ENCODE measurements at places on chromosomes 1 and 21. TPM values are rescaled to one million over a fixed set of nuclear protein-coding genes. Genes with fewer than 3 reads are reported as not detected.

RSBN1 gene
- total RNA-seq: 29.6 TPM

PLA2G5 gene
- not detected for total RNA-seq

ATAD3B gene
- total RNA-seq: 53.7 TPM

GJC2 gene
- total RNA-seq: 0.70 TPM

SPRR2F gene
- not detected for total RNA-seq

TIE1 gene
- not detected for total RNA-seq

GRCh38 chr21:42236014-42236413, 17.1 kb downstream of the ABCG1 start:
- no peak for DNase-seq
- H3K4me1 ChIP-seq: peaks cover 84% of the 10 kb centered on the region
- peak overlapping the region; percentile 84 for H3K27ac ChIP-seq
- H3K4me3 ChIP-seq: no peak overlapping the region
- H3K27me3 ChIP-seq: no peaks in the 10 kb centered on the region
- H3K36me3 ChIP-seq: no peaks in the 10 kb centered on the region

DNA sequence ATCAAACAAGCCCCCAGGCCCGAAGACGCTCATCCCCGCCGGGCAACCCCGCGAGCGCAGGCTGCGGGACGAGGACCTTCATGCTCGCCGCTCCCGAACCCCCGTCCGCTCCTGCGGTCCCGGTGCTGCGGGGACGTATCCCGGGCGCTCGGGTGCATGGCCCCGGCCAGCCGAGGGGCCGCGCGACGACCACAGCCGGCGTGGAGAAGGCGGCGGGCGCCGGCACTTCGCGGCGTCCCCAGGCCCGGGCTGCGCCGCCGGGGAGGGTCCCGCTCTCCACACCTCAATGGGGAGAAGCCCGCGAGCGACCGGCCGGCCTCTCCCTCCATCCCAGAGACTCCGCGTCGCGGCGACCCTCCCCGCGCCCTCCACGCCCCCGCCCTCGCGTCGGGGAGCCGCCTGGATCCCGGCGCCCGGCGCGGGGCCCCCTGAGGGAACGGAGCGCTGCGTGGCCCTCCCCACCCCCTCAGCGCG, 401 bp downstream of the ERRFI1 start:
- H3K4me3 ChIP-seq: peak overlapping the region; percentile 36
- H3K27ac ChIP-seq: peak overlapping the region; percentile 49
- H3K27me3 ChIP-seq: peaks cover 7% of the 10 kb centered on the region
- H3K4me1 ChIP-seq: peaks cover 6% of the 10 kb centered on the region

- H3K4me3 ChIP-seq: peak overlapping the region; percentile 91
- DNase-seq: no peak
- no peaks in the 10 kb centered on the region for H3K36me3 ChIP-seq
- peaks cover 27% of the 10 kb centered on the region for H3K4me1 ChIP-seq
- H3K27ac ChIP-seq: peak overlapping the region; percentile 76
These were observed 741 bp downstream of the RGS2 start for GRCh38 chr1:192809307-192810252.

- H3K27me3 ChIP-seq: no peaks in the 10 kb centered on the region
- H3K4me1 ChIP-seq: no peaks in the 10 kb centered on the region
- H3K36me3 ChIP-seq: no peaks in the 10 kb centered on the region
- DNase-seq: no peak
- no peak overlapping the region for H3K27ac ChIP-seq
These were observed 609.1 kb upstream of the USP24 start for GRCh38 chr1:55824251-55824640.

DNA sequence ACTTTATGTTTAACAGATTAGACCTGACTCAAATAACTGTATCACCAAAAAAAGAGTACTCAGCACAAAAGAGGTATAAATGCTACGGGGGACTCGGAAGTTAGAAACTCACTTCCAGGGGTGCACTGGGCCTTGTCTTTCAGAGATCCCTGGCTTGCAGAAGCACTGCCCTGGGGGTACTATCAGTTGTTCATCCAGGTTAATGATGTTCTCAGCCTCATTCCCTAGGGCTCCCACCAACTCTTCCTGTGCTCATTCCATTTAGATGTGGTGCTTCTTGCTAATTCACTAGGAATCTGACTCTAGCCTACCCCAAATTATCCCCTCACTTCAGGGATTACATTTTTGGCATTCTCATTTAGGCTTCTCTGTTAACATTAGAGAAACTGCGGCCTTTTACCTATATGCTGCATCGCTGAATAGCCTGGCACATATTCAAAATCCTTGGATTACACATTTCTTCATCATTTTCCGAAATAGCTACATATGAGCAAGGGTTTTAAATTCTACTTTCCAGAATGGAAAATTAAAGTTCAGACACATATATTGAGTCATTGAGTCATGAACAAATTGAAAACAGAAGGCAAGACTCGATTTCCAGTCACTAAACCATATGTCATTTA, 338.5 kb downstream of the KCTD3 start:
- no peaks in the 10 kb centered on the region for H3K36me3 ChIP-seq
- H3K4me3 ChIP-seq: no peak overlapping the region
- no peak overlapping the region for H3K27ac ChIP-seq
- H3K27me3 ChIP-seq: no peaks in the 10 kb centered on the region
- DNase-seq: no peak
- H3K4me1 ChIP-seq: no peaks in the 10 kb centered on the region

- no peaks in the 10 kb centered on the region for H3K4me1 ChIP-seq
- H3K36me3 ChIP-seq: no peaks in the 10 kb centered on the region
- H3K4me3 ChIP-seq: no peak overlapping the region
These were observed 79.1 kb upstream of the ARTN start for GRCh38 chr1:43854473-43854872.

- no peaks in the 10 kb centered on the region for H3K36me3 ChIP-seq
- no peak for DNase-seq
- H3K4me3 ChIP-seq: no peak overlapping the region
These were observed 67.5 kb downstream of the TRIM11 start for GRCh38 chr1:228339059-228339704.

DNA sequence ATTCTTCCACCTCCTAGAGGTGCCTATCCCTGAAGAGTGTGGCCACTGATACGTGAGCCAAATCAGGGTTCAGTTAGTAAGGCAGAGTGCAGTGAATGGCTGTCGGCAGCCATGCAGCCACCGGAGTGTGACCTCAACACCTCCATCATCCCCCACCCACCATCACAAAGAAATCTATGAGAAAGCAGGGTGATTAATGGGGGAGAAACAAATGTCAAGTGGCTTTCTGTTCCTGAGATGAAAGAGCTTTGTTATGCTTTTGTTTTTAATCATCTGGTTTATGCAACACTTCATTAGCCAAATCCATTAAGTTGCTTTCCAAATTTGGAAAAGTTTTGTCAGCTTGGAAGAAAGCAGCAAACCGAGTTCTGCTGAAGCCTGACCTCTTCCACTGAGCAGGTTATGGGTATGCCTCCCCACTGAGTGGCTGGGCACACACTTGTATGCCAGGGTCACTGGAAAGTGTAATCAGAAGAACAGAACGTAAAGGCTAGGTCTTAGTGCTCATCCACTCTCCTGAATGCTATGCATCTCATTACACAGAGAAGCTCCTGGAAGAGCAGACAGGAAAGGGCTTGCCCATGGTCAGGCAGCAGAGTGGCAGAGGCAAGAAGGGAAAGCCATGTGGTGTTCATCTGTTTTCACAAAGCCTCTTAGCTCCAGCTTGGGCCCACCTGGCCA, 57.1 kb upstream of the ATP1B1 start:
- H3K27me3 ChIP-seq: no peaks in the 10 kb centered on the region
- peaks cover 16% of the 10 kb centered on the region for H3K4me1 ChIP-seq
- no peak overlapping the region for H3K27ac ChIP-seq
- DNase-seq: no peak
- no peak overlapping the region for H3K4me3 ChIP-seq

- no peak overlapping the region for H3K27ac ChIP-seq
- no peak overlapping the region for H3K4me3 ChIP-seq
- DNase-seq: no peak
- peaks cover 45% of the 10 kb centered on the region for H3K4me1 ChIP-seq
- no peaks in the 10 kb centered on the region for H3K36me3 ChIP-seq
These were observed 210.3 kb downstream of the ST6GALNAC3 start for GRCh38 chr1:76284842-76285241.

- H3K27ac ChIP-seq: peak overlapping the region; percentile 94
- H3K4me3 ChIP-seq: peak overlapping the region; percentile 86
- H3K36me3 ChIP-seq: peaks cover 8% of the 10 kb centered on the region
- H3K4me1 ChIP-seq: peaks cover 25% of the 10 kb centered on the region
These were observed 1.3 kb upstream of the RC3H1 start for GRCh38 chr1:174023440-174023839.

DNA sequence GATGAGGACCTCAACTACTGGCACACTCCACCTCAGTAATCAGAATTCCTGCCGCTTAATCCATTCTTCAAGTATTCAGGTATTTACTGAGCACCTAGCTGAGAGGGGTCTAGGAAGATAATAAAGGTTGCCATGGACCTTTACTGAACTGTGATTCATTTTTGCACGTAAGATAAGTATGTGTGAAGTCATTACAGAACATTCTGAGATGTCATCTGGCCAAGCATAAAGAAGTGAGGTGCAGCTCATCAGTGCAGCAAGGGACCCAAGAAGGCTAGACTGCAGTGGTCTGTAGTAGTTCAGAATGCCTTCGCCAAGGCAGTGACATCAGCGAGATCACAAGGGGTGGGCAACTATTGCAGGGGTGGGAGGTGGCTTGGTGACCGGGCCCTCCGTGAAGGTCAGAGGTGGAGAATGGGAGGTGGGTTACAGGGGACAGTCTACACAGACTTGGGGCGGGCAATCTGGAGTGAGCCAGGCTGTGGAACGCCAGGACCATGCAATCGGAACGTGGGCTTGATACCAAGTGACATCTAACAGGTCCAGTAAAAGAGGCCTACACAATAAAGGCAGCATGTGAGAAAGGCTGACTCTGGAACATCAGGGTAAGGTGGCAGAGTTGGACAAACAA, 107.4 kb downstream of the SLC45A1 start:
- DNase-seq: no peak
- H3K27ac ChIP-seq: peak overlapping the region; percentile 75
- H3K36me3 ChIP-seq: no peaks in the 10 kb centered on the region
- H3K4me3 ChIP-seq: peak overlapping the region; percentile 50
- H3K27me3 ChIP-seq: no peaks in the 10 kb centered on the region

DNA sequence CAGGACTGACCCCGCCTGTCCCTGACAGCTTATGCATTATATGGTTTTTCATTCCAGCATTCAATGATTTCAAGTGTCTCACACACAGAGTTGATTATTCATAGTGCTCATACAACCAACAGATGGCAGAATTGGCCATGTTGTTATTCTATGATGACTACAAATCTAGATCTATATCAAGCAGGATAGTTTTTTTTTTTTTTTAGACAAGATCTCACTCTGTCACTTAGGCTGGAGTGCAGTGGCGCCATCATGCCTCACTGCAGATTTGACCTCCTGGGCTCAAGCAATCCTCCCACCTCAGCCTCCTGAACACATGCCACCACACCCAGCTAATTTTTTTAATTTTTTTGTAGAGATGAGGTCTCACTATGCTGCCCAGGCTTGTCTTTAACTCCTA, 40.1 kb upstream of the LRRC8D start:
- DNase-seq: peak; percentile 39
- peaks cover 13% of the 10 kb centered on the region for H3K4me1 ChIP-seq
- H3K4me3 ChIP-seq: no peak overlapping the region
- no peaks in the 10 kb centered on the region for H3K27me3 ChIP-seq

Data from naive thymus-derived CD4-positive, alpha-beta T cell (primary cell).